ENCODE measurements at places on chromosomes 4 and X.

GRCh38 chrX:150730719-150731118 is 37.5 kb downstream of the MTMR1 start:
- DNase-seq = no peak

GRCh38 chr4:44927399-44928380 is 201.3 kb upstream of the GNPDA2 start:
- DNase-seq = no peak

DNA sequence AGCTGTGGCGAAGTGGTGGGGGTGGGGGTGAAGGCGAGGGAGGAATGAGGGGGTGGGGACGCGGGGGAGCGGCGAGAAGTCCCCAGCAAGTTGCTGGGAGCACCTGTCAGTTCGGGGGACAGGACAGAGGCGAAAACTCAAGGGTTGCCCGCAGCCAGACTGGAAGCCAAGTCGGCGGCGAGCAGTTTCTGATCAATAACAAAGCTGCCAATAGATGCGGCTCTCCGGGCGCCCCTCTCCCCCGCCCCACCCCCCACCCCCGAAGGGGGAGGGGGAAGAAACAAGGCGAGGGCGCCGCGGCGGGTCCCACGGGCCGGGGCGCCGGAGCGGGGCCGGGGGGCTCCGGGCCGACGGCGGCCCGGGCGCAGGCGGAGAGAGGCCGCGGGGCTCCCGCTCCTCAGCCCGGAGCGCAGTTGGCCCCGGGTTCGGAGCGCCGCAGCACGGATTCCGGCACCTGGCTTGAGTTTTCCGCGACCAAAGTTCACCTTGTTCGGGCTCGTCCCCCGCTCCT is 379 bp downstream of the PDGFC start:
- DNase-seq = no peak

GRCh38 chr4:154414796-154415195 is 76.8 kb downstream of the DCHS2 start:
- no peak for DNase-seq

GRCh38 chr4:74897386-74897785 is 35.5 kb upstream of the PARM1 start:
- DNase-seq = no peak

GRCh38 chrX:37010496-37010895 is 2.3 kb downstream of the FAM47C start:
- no peak for DNase-seq

- no peak for DNase-seq
These were observed 196.8 kb upstream of the ATP6AP2 start for GRCh38 chrX:40383969-40384368.

- peak; percentile 20 for DNase-seq
These were observed 139.4 kb upstream of the SCML1 start for GRCh38 chrX:17597836-17598439.

- no peak for DNase-seq
These were observed 53.9 kb downstream of the VGLL1 start for GRCh38 chrX:136585960-136586359.

GRCh38 chrX:41045960-41046567 is 39.2 kb upstream of the USP9X start:
- DNase-seq = no peak

GRCh38 chrX:148381603-148382002 is 118.8 kb upstream of the AFF2 start:
- DNase-seq = no peak

- DNase-seq = no peak
These were observed 578 bp downstream of the DCUN1D4 start for GRCh38 chr4:51843309-51844152.

DNA sequence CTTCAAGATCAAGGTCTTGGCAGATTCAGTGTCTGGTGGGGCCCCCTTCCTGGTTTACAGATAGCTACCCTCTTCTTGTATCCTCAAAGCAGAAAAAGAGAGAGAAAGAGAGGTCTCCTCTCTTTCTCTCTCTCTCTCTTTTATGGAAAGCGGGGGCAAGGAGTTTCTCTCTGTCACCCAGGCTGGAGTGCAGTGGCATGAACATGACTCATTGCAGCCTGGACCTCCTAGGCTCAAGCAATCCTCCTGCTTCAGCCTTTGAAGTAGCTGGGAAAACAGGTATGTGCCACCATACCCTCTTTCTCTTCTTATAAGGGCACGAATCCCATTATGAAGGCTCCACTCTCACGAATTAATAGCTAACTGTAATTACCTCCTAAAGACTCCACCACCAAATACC is 20.2 kb downstream of the RAB9B start:
- no peak for DNase-seq

GRCh38 chr4:89111833-89112563 is 665 bp downstream of the TIGD2 start:
- peak; percentile 65 for DNase-seq

DNA sequence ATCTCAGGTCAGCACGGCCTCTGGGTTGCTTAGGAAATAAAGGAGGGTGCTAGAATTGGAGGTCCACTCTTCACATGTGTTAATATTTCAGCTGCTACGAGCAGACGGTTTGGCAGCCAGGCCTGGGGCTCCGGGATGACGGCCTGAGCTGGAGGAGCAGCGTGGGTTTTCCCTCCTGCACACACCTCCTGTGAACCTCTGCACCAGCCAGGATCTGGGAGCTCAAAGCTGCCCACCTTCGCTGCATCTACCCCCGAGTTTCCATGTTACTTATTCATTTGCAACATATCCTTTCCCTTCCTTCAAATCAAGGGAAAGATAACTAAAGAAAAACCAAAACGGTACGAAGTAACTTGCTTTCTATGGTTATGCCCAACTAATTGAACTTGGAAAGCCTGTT is 13.6 kb downstream of the STOX2 start:
- no peak for DNase-seq

DNA sequence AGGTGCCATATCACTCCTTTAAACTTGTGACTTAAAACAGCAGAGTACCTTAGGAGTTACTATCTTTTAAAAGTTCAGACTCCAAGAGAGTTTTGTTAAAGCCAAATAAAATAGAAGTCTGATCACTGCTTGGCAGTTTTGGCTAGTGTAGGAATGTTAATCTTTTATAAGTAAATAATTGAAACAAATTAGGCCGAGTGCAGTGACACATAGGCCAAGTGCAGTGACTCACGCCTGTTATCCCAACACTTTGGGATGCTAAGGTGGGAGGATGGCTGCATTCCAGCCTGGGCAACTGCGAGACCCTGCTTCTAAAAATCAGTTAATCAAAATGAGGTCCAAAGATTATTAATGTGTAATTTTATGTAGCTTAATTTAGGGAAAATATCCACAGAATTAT is 37.2 kb downstream of the WDR44 start:
- DNase-seq = no peak

- no peak for DNase-seq
These were observed 52.6 kb upstream of the STX18 start for GRCh38 chr4:4594285-4594920.

DNA sequence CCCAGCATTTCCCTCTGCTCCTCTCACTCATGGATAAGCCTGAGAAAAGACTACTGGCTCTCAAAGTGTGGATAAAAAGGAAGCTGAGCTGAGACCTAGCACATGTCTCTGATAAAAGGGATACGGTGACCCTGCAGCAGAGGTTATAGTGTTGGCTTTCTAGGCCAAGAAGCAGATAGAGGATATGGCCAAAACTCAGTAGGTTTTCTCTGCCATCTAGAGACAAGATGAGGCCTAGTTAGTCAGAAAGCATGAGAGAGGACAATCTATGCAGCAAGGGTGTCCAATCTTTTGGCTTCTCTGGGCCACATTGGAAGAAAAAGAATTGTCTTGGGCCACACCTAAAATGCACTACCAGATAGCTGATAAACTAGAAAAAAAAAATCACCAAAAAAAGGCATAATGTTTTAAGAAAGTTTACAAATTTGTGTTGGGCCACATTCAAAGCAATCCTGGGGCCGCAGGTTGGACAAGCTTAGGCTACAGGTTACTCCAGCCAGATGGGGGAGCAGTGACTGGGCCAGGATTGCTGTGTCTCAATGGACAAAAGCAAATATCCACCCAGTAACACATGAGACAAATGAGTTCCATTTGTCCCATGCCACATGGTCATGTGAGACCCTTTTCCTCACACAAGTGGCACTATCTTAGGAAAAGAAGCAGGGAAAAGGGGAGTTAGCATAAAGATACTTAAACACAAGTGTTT is 411.4 kb downstream of the INPP4B start:
- DNase-seq = no peak

DNA sequence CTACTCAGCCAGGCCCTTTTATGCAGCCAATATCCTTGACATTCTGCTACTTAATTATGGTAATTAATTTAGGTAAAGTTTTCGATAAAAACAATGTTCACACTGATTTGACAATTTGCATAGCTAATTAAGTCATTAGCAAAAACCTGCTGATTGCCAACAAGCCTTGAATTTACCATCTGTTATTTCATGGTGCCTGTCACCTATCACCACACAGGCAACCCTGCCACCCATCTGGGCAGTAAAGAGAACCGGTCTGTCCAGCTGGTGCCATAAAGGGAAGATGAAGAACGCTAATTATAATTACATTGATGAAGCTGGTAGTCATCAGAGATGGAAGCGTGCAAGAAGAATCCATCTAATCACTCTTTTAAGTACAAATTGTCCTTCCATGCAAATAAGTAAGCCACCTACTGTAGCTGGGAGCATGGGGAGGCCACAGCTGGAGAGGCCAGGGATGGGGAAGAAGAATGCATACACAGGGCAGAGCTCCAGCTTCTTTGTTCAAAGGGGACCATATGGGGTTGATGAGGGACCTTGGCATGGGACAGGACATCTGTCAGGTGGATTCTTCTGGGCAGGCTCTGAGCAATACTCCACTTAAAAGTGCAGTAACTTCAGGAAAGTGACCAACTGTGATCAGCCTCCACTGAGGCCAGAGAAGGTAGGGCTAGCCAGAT is 277.3 kb upstream of the TAPT1 start:
- DNase-seq = no peak

- no peak for DNase-seq
These were observed 217.1 kb downstream of the ARAP2 start for GRCh38 chr4:36027203-36027602.

- DNase-seq = peak; percentile 23
These were observed 144.6 kb upstream of the NOCT start for GRCh38 chr4:138870737-138871554.

DNA sequence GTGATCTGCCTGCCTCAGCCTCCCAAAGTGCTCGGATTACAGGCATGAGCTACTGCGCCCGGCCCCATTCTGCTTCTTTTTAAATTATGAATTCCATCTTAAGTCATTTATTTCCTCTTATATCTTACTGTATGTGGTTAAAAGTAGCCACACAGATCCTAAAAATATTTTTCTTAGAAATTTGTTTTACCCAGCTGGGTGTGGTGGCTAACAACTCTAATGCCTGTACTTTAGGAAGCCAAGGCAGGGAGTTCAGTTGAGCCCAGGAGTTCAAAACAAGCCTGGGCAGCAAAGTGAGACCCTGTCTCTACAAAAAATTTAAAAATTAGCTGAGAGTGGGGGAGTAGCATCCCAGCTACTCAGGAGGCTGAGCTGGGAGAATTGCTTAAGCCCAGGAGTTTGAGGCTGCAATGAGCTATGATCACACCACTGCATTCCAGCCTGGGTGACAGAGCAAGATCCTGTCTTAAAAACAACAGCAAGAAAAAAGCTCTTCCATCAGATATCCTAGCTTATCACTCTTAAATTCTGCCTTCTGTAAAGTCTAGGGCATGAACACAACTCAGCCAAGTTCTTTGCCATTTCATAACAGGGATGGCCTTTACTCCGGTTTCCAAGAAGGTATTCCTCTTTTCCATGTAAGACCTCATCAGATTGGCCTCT is 15.1 kb upstream of the AFF1 start:
- no peak for DNase-seq

DNA sequence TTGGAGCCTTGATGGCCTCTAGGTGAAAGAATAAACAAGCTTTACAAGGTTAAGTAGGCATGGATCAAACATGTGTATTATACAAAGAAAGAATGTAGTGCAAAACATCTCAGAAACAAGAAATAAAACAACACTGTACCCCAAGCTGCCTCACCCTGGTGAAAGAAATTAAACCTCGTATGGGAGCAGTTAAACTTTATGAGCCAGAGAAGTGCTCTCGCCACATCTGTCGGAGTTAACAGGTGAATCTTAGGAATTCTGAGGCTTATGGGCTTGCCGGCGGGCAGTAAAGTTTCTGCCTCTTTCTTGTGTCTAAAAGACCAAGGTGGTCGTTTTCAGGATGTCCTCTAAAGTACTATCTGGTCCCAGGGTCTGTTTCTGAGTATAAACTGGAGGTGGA is 34.0 kb upstream of the ARSH start:
- DNase-seq = no peak

DNA sequence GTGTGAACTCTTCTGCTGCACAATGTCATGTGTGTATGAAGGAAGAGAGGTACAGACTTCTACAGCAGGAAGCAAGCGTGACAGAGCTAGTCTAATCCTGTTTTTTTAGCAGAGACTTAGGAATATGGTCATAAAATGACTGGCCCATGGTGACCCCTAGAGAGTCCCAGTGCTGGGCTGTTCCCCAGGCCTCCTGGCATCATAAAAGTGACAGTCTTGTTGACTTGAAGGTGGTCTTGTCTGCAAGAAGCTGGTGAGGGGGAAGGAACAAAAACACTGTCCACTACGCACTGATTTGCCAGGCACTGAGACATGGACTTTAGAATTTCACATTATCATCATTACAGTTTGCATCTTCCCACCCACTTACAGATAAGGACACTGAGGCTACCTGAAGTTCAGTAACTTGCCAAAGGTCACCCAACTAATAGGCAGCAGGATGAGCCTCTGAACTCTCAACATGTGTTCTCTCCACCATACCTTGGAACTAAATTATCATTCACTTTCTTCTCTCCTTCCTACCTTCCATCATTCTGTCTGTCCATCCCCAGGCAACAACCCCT is 63.0 kb downstream of the HADH start:
- no peak for DNase-seq

DNA sequence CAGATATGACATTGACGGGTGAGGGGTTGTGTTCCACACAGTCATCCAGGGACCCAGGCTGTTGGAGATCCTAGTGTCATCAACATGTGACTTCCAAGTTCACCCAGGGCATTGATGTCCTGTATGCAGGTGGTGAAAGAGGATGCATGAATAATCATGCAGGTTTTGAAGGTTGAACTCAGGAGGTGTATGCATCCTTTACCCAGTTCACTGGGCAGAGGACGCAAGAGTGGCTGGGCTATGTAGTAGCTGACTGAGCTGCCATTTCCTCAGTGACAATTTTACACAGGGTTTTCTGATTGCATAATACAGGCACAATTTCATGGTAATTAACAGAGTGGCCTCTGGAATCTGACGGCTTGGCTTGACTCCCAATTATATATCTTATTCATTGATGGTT is 323.0 kb downstream of the HS3ST1 start:
- no peak for DNase-seq

GRCh38 chr4:3437582-3437936 is 4.2 kb upstream of the HGFAC start:
- DNase-seq = no peak

GRCh38 chrX:116285501-116285900 is 115.0 kb downstream of the AGTR2 start:
- DNase-seq = no peak

DNA sequence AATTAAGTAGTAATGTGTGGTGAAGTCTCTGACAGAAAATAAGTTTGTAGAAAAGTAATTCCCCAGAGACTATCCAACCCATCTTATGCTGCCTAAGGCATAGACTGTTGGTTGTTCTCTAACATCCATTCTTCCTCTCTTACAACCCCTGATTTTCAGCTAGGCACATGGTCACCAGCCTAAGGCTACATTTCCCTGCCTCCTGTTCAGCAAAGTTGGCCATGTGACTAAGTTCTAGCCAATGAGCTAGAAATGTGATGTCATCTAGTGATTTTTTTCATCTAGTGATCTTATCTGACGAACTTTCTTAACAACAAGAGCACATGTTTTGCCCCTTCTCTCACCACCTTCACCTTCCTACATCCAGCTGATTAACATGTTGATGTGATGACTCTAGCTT is 102.3 kb upstream of the S100G start:
- no peak for DNase-seq
